ENCODE measurements at places on chromosomes 3 and 15.

DNA sequence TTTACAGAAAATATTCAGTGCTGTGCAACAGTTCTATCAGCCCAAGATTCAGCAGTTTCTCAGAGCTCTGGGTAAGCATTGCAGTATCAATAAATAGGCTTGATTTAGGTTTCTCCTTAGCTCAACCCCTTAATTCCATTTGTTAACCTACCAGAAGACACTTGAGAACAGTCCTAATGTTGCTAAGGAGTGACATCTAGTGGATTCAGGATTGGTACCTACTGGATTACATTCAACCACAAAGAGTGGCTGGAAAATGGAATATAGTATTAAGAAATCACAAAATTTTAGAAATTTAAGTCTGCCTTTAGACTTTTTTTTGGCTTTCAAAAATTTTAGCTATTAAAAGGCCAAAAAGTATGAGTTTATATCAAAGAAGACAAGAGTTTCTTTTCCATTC, 34.7 kb downstream of the POLG start:
- no peak for DNase-seq

- no peak for DNase-seq
Observed at GRCh38 chr3:144548346-144548745, 576.7 kb downstream of the DIPK2A start.

- DNase-seq = no peak
Observed at GRCh38 chr15:31268108-31268501, 58.5 kb upstream of the KLF13 start.

DNA sequence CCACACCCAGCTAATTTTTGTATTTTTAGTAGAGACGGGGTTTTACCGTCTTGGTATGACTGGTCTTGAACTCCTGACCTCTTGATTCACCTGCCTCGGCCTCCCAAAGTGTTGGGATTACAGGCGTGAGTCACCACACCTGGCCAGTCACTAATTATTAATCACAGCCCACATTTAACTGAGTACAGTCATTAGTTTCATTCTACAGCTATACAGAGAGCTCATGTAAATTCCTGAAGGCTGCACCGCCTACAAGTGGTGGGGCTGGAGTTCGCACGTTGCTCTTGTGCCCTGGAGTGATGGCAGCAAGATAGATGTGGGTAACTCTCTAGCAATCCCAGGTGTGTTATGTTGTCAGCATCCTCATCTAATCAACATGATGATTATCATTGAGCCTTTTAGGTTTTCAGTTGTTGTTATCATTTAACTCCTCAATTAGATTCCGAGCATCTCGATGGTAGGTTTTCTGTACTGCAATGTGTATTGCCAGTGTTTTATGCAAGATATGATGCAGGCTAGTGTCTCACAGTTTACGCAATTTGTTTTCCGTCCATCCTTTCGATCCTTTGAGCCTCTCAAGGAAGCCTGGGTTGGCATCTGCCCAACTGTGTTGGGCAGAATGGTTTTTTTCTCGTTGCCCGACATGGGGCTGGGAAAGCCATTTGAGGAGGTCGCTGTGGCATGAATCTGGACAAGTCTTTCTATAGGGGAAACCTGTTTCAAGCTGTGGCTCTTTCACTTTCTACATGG, 216.3 kb downstream of the LPP start:
- DNase-seq = no peak

- DNase-seq = no peak
Observed at GRCh38 chr15:82714016-82714415, 4.3 kb upstream of the AP3B2 start.

DNA sequence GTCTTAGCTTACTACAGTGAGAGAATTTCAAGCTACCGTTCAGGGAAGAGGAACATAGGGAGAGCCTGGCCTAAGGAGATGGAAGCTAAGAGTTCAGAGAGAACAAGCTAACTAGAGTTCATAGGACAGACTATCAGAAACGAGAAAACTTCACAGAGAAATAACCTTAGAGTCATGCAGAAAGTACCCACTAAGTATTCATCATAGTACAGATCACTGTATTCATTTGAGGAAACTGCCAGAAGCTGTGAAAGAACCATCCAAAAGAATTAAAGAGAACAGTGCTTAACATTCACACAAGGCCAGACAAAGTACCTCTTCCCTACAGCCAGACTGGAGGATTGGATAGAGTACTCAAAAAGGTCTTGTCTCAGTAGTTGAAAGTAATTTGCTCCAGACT, 15.2 kb upstream of the GBE1 start:
- DNase-seq = no peak

GRCh38 chr3:123422457-123422856, 26.4 kb downstream of the ADCY5 start:
- no peak for DNase-seq

DNA sequence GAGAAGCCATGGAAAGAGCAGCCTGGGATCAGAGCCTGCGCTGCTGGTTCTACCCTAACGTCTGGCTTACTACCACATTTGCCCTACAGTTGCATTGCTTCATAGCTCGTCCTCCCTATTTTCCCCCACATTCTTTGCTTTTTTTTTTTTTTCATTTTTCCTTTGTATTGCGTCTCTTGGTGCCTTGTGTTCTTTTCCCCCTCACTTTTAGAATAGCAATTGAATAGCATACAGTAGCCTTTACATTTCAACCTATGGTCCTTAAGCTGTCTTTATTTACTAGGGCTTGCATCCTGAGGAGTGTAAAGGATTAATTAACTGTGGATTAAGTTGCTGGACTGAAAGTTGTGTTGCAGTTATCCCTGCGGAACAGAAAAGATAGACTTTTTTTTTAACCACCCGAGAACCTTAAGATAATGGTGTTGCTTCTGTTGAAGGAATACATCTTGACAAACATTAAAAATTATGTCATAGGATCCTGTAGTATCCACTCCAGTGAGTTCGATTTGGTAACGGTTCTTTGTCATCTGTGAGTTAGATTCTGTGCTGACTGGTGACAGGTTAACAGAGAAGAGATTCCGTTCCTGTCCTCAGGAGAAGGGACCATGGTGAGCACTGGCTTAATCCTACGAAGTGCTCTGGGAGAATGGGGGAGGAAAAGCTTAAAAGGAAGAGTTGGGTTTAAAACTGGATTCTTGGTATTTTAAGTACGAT, 417.4 kb upstream of the NAALADL2 start:
- DNase-seq = no peak

All from activated CD4-positive, alpha-beta T cell treated with anti-CD3 and anti-CD28 coated beads, Interleukin-2, amount 50 U/mL, for 24 hours (primary cell).